Anterior cingulate cortex (tissue), 58 donors: ENCODE measurements at places on chromosomes 16 and 17.

DNA sequence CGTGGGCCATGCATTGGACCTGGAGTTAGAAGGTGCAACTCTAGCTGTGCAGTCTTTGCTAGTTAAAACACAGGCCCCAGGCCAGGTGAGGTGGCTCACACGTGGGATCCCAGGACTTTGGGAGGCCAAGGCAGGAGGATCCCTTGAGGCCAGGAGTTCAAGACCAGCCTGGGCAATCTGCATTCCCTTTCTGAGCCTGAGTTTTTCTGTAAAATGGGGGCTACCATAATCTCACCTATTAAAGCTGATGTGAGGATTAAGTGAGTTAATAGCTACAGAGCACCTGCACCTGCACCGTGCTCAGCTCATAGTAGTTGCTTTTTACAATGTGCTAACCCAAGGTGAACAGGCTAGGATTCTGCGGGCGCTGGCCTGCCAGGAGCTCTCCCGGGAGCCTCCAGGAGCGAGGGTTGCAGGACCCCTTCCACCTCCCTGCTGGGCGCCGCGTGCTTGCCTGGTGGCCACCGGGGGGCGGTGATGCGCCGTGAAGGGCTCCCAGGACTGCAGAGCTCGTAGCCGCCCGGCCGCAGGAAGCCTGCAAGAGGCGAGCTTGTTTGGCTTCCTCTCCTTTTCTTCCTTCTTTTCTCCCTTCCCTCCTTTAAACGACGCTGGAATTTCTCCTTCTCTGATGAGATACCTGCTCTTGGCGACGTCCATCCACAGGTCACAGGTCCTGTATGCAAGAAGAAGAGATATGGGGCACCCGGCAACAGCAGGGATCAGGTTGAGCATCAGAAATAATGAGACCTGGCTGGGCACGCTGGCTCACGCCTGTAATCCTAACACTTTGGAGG, 51.3 kb downstream of the ZFP90 start:
- DNase-seq = no peak

DNA sequence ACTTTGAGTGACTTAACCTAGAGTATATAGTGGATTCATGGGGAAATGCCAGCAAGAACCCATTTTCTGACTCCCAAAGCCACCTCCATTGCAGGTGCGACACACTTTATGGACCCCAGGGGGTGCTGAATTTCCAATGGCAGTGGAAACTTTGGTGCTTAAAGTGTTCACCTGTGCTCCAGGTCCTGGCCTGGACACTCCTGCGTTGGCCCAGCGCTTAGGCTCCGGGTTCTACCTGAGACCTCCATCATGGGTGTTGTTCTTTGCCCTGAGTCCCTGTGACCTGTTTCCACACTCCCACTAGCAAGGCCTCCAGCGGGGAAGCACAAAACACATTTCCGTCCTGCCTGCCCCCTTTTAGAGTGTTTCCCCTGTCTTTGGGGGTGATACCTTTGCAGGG, 3.0 kb downstream of the CCNF start:
- DNase-seq = no peak

- no peak for DNase-seq
Measured at GRCh38 chr17:40192961-40193360, 15.7 kb downstream of the RAPGEFL1 start.

DNA sequence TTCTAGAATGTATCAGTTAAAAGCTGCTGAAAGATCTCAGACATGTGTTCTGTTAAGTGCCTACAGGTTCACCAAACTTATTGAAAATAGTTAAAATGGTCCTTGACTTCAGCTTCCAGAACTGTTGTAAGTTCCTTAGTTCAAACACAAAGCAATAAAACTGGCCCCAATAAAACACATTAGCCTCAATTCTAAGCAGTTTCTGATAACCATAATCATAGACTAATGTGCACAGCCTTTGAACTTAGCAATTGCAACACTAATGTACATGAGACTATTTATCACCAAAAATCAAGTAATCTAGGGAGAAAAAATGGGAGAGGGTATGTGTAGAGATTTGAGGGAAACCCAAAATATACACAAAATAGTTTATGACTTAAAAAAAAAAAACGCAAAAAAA, 15.4 kb downstream of the PIGL start:
- DNase-seq = no peak

GRCh38 chr17:2853283-2854142, 57.3 kb downstream of the RAP1GAP2 start:
- no peak for DNase-seq

DNA sequence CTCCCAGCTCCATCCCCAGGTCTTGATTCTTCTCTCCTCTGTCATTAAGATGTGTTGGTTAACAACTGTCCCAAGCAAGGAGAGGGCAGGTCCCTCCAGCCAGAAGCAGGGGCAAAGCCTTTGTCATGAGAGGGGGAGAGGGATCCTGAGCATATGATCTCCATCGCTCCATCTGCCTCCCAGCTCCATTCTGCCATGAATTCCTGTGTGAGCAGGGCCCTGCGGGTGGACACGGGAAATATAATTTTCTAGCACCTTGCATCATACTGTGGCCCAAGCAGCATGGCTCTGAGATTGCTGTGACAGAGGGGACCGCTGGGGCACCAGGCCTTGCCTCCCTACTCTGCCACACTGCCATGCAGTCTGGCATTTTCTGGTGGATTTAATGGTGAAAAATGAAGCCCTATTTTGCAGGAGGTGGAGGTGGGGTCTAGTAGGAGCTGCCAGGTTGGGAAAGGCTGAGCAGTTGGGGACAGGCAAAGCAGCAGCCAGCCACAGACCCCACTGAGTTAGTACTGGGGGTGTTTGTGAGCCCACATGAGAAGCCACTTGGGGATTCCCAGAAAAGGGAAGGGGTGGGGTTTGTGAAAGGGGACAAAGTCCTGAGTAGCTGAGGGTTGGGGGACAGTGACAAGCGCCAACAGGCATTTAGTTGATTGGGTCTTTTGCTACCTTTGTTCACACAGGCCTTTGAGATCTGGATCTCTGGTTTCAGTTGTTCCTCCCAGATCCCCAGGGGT, 16.4 kb downstream of the TMEM238L start:
- DNase-seq = no peak

- DNase-seq = no peak
Measured at GRCh38 chr17:49741009-49741691, 22.8 kb downstream of the FAM117A start.

DNA sequence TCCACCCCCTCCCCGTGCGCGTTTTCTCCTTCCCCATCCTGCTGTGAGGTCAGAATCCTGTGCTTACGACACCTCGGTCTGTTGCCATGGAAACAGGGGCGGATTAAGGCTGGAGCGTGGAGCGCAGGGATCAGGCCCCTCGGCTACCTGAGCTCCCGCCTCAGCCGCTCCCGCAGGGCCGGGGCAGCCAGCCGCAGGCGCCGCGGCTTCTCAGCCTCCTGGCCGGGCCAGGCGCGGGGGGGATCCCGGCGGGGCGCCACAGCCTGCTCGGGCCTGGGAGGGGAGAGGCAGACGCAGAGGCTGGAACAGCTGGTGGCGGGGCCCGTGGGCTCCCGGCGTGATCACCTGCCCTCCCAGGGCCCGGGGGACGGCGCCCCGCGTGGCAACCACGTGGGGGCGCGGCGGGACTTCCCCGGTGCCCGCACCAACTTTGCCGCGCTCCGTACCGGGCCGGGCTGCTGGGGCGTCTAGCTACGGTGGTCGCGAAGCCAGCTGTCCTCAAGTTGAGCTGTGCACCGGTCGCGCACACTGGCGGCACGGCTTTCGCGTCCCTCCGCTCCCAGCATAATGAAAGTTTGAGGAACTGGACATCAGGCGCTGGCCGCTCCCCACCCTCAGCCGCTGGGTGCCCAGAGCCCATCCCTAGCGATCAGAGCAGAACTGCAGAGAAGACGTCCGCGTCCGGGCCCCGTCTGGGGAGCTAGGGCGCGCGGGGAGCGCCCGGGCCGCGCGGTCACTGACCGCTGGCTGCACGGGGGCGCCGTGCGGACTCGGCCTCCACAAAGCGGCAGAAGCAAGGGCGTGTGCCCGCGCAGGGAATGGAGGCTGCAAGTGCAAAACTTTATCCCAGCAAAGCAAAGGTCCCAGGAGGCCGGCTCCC, 1.2 kb downstream of the RTN4RL1 start:
- no peak for DNase-seq

DNA sequence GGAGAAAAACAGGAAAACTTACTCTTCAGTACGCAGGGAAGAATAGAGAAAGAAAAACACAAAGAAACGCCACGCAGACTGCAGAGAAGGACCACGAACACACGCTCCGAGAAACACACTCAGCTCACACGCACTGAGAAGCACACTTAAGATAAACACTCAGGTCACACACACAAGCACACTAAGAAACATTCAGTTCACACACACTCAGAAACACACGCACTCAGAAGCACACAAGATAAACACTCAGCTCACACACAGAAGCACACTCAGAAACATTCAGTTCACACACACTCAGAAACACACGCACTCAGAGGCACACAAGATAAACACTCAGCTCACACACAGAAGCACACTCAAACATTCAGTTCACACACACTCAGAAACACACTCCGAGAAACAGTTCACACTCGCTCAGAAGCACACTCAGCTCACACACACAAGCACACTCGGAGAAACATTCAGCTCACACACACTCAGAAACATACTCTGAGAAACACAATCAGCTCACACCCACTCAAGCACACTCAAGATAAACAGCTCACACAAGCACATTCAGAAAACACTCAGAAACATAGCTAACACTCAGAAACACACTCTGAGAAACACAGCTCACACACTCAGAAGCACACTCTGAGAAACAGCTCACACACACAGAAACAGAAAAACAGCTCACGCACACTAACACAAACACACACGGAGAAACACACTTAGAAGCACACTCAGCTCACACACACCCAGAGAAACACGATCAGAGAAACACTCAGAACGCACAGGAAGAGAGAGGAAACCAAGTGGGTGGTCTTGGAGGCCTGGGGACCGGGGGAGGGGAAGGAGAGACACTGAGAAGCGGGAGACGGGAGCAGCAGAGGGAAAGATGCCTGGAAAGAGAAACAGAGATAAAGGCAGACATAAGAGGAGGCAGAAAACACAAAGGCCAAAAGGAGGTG, 908 bp downstream of the TMEM98 start:
- no peak for DNase-seq

DNA sequence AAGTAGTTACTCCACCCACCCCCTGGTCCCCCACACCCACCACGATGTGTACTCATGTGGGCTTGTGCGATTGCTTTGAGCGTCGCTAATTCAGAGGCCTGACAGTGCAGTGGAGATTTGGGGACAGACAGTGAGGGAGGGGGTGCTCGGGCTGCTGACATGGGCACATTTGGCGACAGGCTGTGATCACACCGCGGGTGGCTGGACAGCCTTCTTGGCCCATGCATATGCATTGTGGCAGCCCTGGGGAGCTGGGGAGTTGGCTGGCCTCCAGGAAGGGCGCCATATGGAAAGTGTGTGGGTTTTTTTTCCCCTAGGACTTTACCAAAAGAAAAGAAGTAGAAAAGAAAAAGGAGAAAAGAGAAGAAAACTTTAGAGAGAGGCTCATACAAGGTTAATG, 275.5 kb upstream of the N4BP1 start:
- DNase-seq = no peak

GRCh38 chr16:70611224-70611598, 35.1 kb upstream of the IL34 start:
- DNase-seq = no peak

DNA sequence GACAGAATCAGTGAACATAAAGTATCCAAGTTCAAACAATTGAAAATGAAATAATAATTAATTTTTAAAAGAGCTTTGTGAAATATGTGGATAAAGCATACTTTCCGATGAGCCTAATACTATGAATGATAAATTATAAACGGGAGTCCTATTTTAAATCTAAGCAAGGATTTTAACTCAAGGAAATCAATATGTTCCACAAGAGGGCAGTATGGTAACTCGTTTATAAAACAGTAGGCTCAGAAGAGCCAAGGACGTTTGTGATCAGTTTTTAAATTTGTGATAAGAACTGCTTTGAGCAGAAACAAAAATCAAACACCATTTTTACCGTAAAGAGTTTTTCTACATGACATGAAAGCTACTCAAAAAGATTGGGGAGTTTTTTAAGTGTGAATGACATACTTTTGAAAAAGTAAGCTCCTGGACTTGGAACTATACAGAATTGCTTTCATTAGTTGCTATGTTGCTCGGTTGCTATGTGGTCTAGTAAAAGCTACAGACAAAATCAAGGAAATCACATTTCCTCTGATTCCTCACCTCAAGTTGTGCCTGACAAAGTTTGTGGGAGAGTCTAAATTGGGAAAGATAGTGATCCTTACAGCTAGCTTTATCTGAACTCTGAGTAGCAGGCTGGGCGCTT, 11.8 kb upstream of the TEKT1 start:
- no peak for DNase-seq

DNA sequence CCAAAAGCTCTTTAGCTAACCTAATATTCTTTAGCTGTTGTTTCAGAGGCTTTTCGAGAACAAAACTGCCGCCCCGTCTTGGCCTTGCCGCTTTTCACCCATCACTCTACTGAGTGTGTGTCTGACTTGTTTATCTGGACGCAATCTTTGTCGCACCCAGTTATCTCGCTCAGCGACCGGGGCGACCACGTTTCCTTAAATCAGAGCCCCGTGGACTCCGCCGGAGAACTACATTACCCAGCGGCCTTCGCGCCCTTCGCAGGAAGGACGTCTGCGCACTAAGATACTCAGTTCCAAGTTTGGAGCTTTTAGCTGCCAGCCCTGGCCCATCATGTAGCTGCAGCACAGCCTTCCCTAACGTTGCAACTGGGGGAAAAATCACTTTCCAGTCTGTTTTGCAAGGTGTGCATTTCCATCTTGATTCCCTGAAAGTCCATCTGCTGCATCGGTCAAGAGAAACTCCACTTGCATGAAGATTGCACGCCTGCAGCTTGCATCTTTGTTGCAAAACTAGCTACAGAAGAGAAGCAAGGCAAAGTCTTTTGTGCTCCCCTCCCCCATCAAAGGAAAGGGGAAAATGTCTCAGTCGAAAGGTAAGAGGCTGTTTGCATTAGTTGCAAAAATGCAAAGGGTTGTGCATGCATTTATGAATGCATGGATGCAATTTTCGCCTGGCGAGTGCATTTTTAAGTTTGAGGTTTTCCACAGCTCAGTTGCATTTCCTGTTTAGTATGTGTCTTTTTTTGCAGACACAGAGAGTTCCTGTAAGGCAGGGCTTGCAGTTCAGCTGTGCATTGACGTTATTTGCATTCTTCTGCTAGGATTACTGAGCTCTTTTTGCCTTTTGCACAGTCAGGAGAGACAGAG, at the start of gene MAP2K6:
Gene MAP2K6, plus strand, starts transcription at position 290 of the 867 bp plus-strand sequence. Its CDS starts 288 bp downstream, at position 578.
- peak; percentile 78 for DNase-seq
